ENCODE measurements at places on chromosomes 1 and 21. TPM values are rescaled to one million over a fixed set of nuclear protein-coding genes. Genes with fewer than 3 reads are reported as not detected.

The TRIM62 gene
- total RNA-seq: 7.2 TPM

The JAM2 gene
- 11.9 TPM for total RNA-seq

The FLG2 gene
- total RNA-seq: not detected

The MTF1 gene
- total RNA-seq: 5.0 TPM

The SF3B4 gene
- total RNA-seq: 6.9 TPM

The SLC1A7 gene
- not detected for total RNA-seq

The HCN3 gene
- total RNA-seq: 2.3 TPM

The RAB42 gene
- total RNA-seq: 8.0 TPM

The THEM5 gene
- total RNA-seq: not detected

The LRRC39 gene
- 1.9 TPM for total RNA-seq

The FHAD1 gene
- not detected for total RNA-seq
